Activated naive CD4-positive, alpha-beta T cell (primary cell): ENCODE measurements at places on chromosomes 1 and 21.
A peak's percentile ranks its signal among the peaks of the same experiment; 100 is the strongest.

DNA sequence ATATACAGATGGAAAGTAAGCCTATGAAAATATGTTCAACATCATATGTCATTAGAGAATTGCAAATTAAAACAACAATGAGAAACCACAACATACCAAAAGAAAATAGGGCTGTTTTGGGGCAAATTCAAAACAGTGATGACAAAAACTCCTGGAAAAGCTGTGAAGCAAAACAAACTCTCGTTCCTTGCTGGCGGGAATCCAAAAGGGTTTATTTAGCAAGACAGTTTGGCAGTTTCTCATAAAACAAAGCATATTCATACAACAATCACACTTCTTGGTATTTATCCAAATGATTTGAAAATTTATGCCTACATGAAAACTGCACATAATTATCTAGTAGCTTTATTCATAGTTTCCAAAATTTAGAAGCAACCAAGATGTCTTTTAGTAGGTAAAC, 44.4 kb downstream of the COL11A1 start:
- no peak for DNase-seq

DNA sequence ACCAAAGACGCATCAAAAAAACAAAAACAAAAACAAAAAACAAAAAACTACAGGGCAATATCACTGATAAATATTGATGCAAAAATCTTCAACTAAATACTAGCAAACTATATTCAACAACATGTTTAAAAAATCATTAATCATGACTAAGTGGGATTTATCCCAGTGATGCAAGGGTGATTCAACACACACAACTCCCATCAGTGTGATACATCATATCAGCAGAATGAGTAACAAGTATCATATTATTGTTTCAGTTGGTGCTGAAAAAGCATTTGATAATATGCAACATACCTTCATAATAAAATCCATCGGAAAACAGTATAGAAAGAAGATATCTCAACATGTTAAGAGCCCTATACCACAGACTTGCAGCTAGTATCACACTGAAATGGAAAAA, 953.0 kb downstream of the AMY1C start:
- DNase-seq: no peak

GRCh38 chr1:211532088-211532444, 40.1 kb upstream of the RD3 start:
- DNase-seq: no peak

GRCh38 chr1:93689521-93690223, 8.0 kb upstream of the BCAR3 start:
- DNase-seq: no peak

DNA sequence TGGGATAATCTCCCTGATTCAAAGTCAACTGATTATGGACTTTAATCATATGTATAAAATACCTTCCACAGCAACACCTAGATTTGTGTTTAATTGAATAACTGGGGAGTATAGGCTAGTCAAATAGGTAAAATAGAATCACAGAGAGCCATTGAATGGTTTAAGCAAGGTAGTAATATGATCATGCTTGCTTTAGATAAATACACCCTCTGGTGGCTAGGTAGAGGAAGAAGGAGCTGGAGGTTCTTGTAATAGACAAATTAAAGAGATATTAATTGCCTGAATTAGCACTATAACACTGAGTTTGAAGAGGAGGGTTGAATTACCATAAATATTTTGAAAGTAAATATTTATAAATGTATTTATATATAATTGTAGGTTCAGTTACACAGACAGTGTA, 40.3 kb downstream of the DIRAS3 start:
- DNase-seq: no peak

- DNase-seq: no peak
Measured at GRCh38 chr1:36590264-36590663, 107.6 kb upstream of the CSF3R start.

GRCh38 chr1:41175546-41175945, 66.6 kb downstream of the SCMH1 start:
- no peak for DNase-seq

- DNase-seq: no peak
Measured at GRCh38 chr1:215891266-215892057, 324.4 kb downstream of the KCTD3 start.

DNA sequence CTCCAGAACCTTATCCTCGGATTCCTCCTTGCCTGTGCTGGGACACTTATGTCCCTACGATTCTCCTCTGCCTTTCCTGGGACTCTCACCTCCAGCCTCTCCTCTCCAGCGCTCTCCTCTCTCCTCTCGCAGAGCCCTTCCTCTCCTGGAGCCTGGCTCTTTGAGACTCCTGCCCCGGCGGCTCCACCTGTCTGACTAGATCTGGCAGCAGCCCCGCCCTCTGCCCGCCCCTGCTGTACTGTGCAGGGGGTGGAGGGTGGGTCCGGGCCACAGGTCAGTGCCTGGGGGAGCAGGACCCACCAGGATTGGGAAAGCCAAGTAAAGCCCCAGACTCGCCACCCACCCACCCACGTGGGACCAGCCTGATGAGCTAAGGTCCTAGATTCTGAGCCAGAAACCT, 1.6 kb downstream of the ELOVL1 start:
- no peak for DNase-seq

- DNase-seq: no peak
Measured at GRCh38 chr1:28272215-28272852, 13.0 kb downstream of the SESN2 start.

DNA sequence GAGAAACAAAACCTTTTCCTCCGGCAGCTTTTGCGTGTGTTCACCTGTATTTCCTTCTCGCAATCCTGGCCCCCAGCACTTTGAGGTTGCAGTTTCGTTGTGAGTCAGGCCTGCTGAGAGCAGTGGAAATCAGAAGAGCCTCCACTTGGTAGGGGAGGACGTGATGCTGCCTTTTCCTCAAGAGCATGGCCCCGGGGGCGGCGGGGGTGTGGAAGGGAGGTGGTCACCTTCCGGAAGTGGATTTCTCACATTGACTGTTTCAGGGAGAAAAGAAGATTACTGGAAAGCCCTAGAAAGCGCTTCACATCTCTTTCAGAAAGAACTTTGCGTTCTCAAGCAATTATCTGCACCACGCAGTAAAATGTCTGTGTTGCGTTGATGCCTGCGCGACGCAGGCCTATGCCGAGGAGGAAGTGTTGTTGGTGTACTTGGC, 12.2 kb upstream of the IL10 start:
- DNase-seq: peak; percentile 28

DNA sequence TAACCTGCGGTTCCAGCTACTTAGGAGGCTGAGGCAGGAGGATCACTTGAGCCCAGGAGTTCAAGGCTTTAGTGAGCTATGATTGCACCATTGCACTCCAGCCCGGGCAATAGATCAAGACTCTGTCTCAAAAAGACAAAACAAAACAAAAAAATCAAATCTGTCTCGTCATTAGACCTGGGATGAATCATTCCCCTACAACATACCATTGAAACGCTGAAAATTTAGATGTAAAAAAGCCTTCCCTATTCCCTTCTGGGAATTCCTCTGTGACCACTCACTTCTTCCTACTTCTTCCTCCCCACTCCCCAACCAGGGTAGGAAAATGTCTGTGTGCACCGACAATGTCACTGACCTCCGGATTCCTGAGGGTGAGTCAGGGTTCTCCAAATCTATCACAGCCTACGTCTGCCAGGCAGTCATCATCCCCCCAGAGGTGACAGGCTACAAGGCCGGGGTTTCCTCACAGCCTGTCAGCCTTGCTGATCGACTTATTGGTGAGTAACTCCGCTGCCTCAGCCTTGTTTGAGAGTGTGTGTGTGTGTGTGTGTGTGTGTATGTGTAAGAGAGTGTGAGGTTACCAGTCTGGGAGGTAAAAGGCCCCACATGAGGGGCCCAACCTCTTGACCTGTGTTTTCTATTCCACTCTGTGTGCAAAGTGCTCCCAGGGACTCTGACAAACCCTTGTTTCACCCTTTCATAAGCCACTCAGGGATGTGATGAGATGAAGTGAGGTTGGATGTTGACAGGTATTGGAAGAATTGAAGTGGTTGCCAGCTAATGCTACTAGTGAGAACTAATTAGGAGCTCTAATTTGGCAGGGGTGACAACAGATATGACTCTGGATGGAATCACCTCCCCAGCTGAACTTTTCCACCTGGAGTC, 16.3 kb upstream of the SARS1 start:
- no peak for DNase-seq

DNA sequence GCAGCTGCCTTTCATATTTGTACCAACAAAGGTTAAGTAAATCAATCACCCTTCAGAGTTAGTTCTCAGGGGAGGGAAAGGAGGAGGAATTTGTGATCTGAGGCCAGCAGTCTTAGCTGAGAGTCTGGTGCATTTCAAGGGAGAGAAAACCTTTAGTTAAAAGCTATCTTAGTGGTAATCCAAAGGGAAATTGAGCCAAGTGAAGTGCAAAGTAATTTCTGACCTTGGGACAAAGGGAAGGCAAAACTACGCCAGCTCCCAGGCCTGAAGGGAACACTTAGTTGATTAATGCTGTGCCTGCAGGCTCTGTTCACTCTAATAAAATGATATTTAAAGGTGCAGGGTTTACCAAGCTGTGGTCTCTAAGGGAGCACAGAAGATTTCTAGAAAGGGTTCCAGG, 23.1 kb upstream of the FMOD start:
- no peak for DNase-seq

GRCh38 chr1:46205791-46206190, 2.7 kb downstream of the LURAP1 start:
- no peak for DNase-seq

GRCh38 chr21:38057626-38058025, 141.4 kb upstream of the KCNJ6 start:
- DNase-seq: no peak

- no peak for DNase-seq
Measured at GRCh38 chr1:39396671-39397070, 94.8 kb upstream of the BMP8A start.

DNA sequence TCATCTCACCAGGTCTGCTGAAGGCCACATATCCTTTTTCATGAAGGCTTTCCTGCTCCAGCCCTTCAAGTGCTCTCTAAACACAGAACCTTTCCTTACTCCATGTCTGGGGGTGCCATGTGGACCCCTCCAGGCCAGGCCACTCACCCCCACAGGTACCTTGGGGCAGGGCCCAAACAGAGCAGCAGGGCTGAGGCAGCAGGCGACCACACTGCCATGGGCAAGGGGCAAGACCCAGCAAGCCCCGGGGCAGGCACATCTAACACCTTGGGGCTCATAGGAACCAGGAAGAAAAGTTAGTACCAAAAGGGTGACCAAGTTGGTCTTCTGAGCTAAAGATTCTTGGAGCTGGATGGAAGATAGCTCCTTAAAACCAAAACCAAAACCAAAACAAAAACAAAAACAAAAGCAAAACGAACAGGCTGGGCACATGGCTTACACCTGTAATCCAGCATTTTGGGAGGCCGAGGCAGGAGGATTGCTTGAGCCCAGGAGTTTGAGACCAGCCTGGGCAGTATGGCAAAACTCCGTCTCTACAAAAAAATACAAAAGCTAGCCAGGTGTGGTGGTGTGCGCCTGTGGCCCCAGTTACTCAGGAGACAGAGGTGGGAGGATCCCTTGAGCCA, 63.7 kb downstream of the MRPL37 start:
- DNase-seq: no peak

DNA sequence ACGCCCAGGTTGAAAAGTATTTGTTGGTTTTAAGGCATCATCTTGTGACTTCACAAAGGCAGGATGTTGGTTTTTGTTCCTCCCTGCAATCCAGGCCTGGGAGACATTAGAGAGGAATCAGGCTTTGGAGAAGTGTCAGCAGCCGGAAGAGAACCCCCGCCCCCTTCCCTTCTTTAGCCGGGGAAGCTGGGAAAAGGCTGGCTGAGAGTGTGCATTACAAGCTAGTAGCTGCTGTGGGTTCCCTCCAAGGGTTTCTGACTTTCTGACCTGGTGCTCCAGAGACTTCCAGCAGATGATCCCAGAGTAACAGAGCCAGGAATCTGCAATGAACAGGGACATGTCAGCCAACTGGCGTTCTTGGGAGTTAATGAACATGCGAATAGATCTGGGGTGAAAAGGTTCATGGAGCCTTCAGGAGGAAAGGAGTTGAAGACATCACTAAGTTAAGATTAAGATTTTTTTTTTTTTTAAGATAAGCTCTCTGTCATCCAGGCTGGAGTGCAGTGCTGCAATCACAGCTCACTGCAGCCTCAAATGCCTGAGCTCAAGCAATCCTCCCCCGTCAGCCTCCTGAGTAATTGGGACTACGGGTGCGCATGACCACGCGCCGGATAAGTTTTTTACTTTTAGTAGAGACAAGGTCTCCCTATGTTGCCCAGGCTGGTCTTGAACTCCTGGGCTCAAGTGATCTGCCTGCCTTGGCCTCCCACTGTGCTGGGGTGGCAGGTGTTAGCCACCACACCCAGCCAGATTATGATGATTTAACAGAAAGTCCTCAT, 7.5 kb downstream of the DISP3 start:
- DNase-seq: no peak

- DNase-seq: no peak
Measured at GRCh38 chr1:70319750-70320149, 34.8 kb downstream of the ANKRD13C start.

GRCh38 chr1:59278780-59279354, 18.0 kb upstream of the FGGY start:
- no peak for DNase-seq

DNA sequence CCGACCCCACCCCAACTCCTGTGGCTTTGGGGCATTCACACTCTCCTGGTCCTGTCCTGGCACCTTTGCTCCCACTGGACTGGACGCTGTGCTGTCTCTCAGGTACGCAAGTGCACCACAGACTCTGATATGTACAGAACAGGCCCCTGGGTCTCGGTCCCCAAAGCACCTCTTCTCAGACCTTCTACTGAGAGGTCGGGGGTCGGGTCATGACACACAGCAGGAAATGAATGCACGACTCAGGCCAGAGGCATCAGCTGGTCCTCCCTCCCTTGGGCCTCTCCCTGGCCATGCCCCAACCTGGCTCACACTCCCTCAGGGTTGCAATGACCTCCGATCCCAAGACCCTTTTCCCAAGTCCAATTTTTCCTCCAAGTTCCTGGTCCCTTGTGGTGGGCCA, 1.8 kb upstream of the KRTAP10-12 start:
- no peak for DNase-seq

GRCh38 chr1:45329445-45329844, 2.8 kb downstream of the HPDL start:
- DNase-seq: no peak

DNA sequence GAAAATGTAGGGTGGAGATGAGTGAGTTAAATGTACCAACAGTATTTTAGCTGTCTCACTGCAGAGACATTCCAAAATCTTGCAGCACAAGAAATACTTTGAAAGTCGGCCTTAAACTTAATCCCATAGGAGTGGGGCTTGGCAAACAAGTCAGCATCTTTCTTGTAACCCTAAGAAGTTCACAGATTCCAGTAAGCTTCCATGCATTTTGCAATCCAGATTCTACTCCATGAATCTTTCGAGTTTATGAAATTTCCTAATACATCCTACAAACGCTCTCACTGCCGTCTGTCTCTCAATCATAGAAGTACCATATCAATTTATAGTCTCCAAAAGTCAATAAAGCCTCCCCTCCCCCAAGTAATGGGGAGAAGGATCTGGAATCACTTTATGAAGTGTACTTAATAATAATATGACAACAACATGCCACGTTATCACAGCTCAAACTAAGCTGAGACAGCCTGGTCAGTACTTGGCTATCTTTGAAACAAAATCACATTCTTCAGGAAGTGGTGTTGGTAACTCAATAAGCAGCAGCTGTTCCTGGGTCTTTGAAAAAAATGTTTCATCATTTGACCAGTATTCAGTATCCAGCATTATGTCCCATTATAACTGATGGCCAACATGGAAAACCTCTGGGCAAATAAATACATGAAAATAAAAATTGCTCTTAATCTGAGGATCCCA, 317.4 kb upstream of the RUNX1 start:
- DNase-seq: no peak
